Activated naive CD8-positive, alpha-beta T cell treated with anti-CD3 and anti-CD28 coated beads, Interleukin-2, amount 50 U/mL, for 16 hours (primary cell): ENCODE measurements at places on chromosomes 5 and 9.

GRCh38 chr5:64299805-64300204, 134.2 kb downstream of the RNF180 start:
- no peak for DNase-seq

DNA sequence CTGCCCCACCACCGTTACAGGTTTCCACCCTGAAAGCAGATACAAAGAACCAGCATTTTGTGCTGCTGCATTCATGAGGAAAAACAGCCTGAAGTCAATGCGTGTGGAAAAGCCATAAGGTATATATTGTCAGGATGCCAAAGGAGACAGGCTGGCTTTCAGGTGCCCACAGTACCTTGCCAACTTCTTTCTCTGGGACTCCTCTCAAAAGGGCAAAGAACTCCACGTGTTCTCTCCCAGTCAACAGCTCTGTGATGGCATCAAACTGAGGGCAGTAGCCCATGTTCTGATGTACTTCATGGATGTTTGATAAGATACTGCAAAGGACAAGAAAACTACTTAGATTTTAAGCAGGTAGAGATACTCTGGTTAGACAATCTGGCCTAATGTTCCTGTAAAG, 24.3 kb downstream of the NIPSNAP3B start:
- DNase-seq = no peak

GRCh38 chr5:15002791-15003190, 131.2 kb upstream of the ANKH start:
- no peak for DNase-seq

DNA sequence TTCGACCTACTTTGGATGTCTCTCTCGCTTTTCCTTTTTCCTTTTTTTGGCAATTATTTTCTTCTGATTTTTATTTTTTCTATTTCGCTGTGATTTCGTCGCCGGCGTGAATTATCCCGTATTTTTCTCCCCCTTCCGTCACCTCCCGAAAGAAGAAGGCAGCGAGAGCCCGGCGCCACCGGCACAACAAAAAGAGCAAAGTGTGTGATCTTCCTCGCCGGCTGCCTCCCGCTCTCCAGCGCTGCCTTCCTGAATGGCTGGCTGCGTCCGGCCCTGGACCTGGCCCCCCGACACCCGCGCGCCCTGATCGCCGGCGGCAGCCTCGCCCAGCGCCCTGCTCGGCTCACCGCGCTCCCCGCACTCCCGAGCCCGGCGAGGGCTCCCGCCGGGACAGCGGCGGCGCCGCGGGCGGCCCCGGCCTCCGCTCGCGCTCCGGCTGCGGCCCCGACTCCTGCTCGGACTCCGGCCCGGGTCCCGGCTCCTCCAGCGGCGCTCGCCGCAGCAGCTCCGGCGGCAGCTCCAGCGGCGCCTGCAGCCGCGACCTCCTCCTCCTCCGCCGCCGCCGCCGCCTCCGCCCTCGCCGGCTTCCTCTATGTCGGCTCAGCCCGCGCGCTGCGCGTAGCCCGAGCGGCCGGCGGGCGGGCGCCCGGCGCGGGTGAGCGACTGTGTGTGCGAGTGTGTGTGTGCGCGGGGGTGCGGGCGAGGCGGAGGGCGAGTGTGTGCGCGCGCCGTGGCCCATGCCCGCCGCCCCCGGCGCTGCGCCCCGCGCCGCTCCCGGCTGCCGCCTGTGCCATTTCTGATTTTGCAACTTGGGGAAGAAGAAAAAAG, 960 bp downstream of the NR2F1 start:
- DNase-seq = no peak

GRCh38 chr5:108579236-108579635, 168.5 kb upstream of the FER start:
- no peak for DNase-seq

GRCh38 chr9:109427886-109428285, 70.2 kb downstream of the PTPN3 start:
- DNase-seq = no peak

- DNase-seq = no peak
Observed at GRCh38 chr9:128231638-128232527, 28.7 kb downstream of the DNM1 start.

- no peak for DNase-seq
Observed at GRCh38 chr9:77403239-77403638, 225.9 kb downstream of the VPS13A start.

GRCh38 chr5:158611581-158611980, 488.1 kb downstream of the EBF1 start:
- DNase-seq = no peak

- DNase-seq = no peak
Observed at GRCh38 chr5:148984345-148984744, 78.5 kb downstream of the SH3TC2 start.

DNA sequence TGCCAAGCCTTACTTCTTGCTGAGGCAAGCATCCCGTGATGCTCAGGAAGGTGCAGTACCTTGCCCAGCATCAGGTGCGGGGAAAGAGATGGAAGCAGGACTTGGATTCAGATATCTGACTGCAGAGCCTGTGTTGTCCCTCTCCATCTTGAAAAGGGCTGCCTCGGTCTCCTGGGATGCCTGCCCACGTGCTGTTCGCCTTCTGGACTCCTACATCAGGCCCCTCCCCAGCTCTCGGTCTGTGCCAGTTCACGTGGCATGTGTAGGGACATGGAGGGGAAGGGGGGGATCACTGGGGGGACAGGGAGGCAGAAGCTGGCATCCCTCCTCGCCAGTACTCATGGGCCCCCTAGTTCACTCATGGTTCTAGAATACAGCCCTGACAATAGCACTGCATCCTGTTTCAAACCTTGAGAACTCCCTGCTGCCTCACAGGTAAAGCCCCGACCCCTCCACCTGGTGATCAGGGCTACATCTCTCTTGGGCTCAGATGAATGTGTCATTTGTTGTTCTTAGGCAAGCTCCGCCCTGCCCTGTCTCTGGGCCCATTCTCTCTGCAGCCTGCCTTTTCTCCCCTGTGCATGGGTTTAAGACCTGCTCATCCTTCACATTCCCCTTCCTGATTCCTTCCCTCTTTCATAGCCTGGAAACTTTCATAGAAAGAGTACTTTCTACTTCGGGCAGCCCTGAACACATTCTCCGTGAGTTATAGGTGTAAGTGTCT, 38.9 kb upstream of the SLC25A51 start:
- DNase-seq = no peak

DNA sequence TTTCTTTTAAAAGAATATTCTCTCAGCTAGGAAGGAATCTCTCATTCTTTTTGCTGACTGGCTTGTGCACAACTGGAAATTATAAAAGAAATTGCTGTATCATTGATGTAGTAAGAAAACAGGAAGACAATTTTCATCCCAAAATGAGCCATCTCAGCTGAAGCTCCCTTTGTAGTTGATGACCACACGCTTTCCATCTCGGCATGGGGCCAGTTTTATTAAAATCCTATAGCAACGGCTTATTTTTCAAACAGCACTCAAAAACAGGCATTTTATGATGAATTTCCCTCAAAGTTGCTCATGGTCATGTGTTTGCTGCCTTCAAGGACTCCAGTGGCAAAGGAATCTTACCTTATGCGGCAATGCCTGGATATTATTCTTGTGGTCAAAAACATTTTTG, 62.4 kb upstream of the GLIS3 start:
- DNase-seq = no peak

GRCh38 chr5:132812781-132813598, at the start of gene SOWAHA:
Gene SOWAHA, plus strand, starts transcription at chr5:132813302. Its CDS starts 320 bp downstream, at chr5:132813622.
- no peak for DNase-seq

GRCh38 chr5:134086943-134087305, 27.6 kb upstream of the TCF7 start:
- DNase-seq = peak; percentile 73

DNA sequence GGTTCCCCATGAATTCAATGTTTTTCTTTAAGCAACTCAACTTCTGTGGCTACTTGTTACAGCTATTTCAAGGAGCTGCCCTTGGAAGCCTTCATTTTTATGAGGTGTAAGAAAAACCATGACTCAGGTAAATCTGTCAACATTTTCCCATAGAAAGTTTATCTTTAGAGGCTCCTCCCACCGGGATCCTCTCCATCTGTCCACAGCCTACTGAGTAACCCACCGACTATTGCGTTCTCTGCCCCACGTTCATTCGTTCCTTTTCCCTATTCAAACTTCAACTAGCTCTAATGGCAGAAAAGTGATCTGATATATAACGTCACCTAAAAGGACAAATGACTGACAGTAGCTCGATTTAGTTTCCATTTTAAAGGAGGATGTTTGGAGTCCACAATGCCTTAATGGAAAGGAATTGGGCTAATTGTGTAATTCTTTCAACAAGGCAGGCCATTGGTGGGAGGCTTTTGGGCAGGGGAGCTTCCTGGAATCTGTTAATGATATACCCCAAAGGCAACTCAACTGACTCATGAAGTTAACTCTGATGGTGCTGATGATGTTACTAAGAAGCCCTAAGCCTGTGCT, 29.3 kb upstream of the NR3C1 start:
- DNase-seq = no peak

DNA sequence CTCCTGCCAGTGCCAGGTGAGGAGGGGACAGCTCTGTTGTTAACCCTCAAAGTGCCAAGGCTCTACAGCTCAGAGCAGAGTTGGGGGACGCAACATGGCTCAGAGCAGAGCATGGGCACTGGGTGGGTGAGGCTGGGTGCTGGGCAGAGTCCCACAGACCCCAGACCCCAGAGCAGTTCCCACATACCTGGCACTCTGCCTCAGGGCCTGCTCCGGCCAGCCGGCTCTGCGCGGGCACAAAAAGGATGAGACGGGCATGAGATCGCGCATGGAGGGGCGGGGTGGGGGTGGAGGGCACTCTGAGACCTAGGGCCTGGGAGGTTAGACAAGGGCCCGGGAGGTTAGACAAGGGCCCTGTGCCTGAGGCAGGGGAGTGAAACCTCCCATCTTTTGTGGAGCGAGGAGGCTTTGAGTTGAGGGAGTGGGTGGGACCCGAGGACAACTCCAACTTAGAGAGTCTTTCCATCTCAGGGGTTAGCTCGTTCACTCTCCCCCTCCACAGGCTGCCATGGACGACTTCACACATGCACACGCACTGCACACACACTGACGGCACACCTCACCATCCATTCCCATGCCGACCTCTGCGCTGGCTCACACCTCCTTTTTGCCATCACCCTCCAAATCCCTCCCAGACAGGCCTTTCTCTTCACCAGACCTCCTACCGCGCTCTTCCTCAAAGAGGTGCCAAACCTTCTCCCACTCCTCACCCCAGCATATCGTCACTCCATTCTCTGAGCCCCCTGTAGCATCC, 22.0 kb downstream of the PCDH1 start:
- DNase-seq = no peak

DNA sequence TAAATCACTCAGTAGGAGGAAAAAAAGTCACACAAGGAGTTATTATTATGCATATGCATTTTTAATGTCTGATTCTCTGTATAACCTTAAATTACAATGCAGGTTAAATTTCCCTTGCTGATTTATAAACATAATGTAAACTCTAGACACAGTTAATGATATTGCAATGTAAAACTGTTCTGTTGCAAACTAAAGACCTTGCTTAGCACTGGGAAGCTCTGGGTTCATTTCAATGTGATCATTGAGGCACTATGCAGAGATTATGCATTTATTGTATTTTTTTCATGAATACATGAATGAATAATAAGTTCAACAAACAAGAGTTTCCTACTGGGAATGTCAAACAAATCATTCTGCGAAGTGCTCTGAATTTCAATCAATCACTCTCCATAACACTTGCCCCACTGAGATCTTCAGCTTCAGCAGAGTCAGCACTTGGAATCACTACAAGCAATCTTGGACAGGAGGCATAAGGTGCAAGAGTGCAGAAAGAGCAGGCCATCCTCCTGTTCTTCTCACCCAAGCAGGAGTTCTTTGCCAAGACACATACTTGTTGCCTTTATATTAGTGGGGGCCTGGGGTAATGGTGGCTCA, 232.1 kb downstream of the CSNK1G3 start:
- no peak for DNase-seq

DNA sequence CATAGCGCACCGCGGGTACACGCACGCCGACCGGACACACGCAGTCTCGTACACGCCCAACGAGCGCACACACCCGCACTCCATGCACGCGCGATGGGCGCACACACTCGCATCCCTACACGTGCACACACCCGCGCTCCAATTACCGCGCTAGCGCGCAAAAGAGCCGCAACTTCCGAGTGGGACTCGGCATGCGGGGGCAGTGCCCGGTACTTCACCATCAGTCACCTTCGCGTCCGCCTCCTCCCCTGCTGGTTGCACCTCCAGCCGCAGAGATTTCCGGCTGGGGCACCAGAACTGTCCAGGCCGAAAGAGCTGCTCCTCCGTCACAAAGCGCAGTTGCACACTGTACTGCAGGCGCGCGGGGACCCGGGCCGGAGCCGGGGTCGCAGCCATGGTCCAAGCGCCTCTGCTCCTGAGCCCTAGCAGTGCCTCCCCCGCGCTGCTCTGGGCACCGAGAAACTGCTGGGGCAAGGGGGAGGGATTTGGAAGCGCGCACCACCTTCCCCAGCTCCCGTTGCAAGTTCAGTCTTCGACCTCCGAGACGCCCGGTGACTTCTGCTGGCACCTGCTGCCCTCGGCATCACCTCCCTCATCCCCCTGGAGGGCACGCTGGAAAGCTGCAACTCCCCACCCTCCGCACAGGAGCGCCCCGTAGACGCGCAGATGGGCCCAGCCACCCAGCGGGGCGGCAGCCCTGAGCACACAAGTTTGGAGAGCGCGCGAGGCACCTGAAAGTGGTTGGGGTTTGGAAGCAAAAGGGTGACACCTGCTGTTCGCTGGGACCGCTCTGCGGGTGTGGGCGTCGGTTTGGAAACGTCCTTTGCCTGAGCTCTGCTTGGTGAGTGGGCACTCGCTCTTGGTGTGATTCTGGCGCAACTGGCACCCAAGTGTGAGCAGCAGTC, 337.4 kb upstream of the PUM3 start:
- no peak for DNase-seq

DNA sequence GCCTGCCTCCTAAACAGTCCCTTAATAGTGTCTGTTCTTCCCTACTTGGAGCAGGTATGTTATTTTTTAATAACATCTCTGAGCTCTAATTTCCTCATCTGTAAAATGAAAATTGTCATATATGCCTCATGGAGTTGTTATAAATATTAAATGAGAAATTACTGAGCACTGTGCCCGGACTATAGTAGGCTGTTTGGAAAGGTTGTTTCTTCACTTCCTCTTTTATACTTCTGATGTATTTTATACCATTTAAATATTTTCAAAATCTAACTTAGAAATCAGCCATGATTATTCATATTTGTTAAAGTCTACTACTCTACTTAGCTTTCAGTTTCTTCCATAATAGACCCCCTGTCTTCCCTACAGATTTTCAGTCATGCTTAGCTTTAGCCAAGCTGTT, 30.5 kb upstream of the HAPLN1 start:
- no peak for DNase-seq

GRCh38 chr5:76547242-76547890, 75.8 kb downstream of the F2RL2 start:
- no peak for DNase-seq

GRCh38 chr9:8221462-8221861, 421.9 kb upstream of the DMAC1 start:
- DNase-seq = no peak

GRCh38 chr5:154786414-154786813, 31.2 kb downstream of the LARP1 start:
- no peak for DNase-seq

GRCh38 chr5:93294199-93294598, 286.8 kb downstream of the NR2F1-AS1 start:
- no peak for DNase-seq

- DNase-seq = no peak
Observed at GRCh38 chr9:68581696-68582095, 41.0 kb upstream of the TMEM252 start.
